ENCODE measurements at places on chromosomes 1 and 21. TPM values are rescaled to one million over a fixed set of nuclear protein-coding genes. Genes with fewer than 3 reads are reported as not detected.

The MIXL1 gene
- not detected for total RNA-seq

The FAM72C gene
- 9.7 TPM for total RNA-seq

The ECM1 gene
- 18.6 TPM for total RNA-seq

The PROK1 gene
- not detected for total RNA-seq

The S100A2 gene
- 59.7 TPM for total RNA-seq

The CYP4Z1 gene
- not detected for total RNA-seq

The GABPA gene
- total RNA-seq = 18.3 TPM

The PADI2 gene
- total RNA-seq = 0.04 TPM

The CLDN17 gene
- not detected for total RNA-seq

The C1orf105 gene
- not detected for total RNA-seq

The TIPRL gene
- 80.7 TPM for total RNA-seq

The HMGCL gene
- 31.2 TPM for total RNA-seq

The PEAR1 gene
- 0.49 TPM for total RNA-seq

The RGS4 gene
- total RNA-seq = 4.7 TPM

The NAXE gene
- 215 TPM for total RNA-seq

The MYCL gene
- total RNA-seq = 2.5 TPM

The KCNK2 gene
- 0.50 TPM for total RNA-seq

The OPRD1 gene
- 6.9 TPM for total RNA-seq

The NOTCH2 gene
- 66.4 TPM for total RNA-seq

The F13B gene
- not detected for total RNA-seq

The TDRD5 gene
- 0.40 TPM for total RNA-seq

The GBP1 gene
- 4.9 TPM for total RNA-seq

The OR10K2 gene
- total RNA-seq = not detected

The SELENBP1 gene
- not detected for total RNA-seq

The TMEM61 gene
- 0.42 TPM for total RNA-seq

The PTAFR gene
- total RNA-seq = 0.16 TPM
